ENCODE measurements at places on chromosomes 1 and 21.

DNA sequence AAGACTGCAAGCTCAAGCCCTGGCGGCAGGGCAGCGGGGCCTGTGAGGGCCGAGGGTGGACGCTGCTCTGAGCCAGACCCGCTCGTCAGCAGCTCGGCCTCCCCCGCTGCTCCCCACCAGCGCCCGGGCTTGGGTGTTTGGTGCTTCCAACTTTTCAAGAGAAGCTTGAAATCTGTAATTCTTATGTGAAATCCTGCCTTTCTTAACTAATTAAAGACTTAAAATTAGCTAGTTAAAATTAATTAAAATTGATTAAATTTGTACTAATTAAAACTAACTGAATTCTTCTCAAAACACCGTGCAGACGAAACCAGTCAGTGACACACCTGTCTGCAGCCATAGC lies 14.0 kb upstream of the SLC19A1 start:
- no peak for DNase-seq

GRCh38 chr1:43541721-43542401 lies 11.2 kb downstream of the PTPRF start:
- DNase-seq: no peak

DNA sequence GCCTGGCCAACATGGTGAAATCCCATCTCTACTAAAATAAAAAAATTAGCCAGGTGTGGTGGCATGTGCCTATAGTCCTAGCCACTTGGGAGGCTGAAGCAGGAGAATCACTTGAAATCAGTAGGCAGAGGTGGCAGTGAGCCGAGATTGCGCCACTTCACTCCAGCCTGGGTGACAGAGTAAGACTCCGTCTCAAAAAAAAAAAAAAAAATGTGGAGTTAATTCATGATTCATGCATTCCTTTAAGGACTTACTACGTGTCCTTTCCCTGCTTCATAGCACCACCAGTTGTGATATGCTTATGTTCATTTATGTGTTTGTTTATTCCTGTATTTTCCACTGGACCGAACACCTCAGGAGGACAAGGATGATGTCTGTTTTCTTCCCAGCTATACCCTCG lies 12.7 kb upstream of the PRELP start:
- DNase-seq: no peak

DNA sequence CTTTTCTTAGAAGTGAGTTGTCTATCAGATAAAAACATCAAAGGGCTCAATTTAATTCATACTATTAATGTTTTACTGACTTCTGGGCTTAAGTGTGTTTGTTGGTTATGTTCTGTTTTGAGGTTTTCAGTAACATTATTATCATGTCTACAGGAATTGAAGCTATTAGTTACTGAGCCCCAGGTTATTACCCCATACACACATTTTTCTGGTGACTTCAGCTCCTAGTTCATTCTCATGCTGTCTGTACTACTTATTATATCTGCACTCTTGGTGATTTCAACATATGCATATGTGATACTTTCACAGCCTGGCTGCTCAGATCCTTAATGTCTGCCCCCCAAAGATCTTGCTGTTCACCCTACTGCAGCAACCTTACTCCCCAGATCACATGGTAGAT lies 27.0 kb upstream of the SGIP1 start:
- DNase-seq: no peak

DNA sequence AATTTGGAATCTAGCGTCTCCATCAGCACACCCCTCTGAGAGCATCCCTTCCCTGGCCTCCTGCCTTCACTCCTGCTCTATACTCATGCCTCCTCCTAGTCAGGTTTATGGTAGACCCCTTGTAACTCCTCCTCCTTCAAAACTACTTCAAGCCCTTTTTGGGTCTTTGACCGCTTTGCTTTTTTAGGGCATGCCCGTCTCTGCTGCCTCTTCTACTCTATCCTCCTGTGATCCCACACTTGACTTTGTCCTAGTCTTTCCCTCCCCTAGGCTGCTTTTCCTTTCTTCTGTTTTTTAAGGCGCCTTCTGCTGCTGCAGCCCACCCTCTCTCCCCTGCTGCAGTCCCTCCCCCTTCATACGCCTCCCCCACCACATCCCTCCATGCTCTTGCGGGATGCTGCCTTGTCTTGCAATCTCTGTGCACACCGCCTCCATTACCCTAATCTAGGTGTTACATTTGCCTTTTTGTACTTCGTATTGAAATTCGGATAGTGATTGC lies 1.5 kb downstream of the SNX27 start:
- DNase-seq: no peak
